Eye (tissue), 1 donor: ENCODE measurements at places on chromosomes 1 and 21.
A peak's percentile ranks its signal among the peaks of the same experiment; 100 is the strongest.

GRCh38 chr1:246437961-246438360, 69.1 kb downstream of the SMYD3 start:
- peak; percentile 55 for DNase-seq

GRCh38 chr1:25971066-25971810, 26.6 kb downstream of the PAFAH2 start:
- DNase-seq, result no peak

- peak; percentile 8 for DNase-seq
Observed at GRCh38 chr1:94335447-94335846, 82.7 kb upstream of the ABCD3 start.

DNA sequence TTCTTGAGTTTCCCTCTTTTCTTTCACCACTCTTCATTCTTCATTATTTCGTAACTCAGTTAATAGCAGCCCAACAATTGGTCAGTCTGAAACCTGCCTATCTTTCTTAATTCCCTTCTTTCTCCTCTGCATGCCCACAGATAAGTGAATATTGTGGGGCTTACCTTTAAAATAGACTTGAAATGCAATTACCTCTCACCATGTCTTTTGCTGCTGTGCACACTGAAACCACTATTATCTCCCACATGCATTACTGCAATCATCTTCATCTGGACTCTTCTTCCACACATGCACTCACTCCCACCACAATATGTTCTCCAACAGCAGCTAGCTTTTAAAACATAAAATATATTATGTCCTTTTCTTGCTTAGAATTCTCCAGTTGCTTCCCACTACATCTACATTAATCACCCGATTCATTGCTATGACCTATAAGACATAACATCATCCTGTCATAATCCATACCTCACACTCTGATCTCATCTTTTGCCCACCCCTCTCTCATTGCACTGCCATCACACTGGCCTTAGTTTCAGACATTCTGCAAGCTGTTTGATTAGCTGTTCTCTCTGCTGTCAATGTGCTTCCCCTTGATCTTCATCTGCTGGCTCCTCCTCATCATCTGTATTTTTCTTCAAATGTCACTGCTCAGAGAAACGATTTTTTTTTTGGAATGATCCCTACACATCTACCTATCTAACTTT, 304.8 kb downstream of the PTPRC start:
- DNase-seq, result no peak

DNA sequence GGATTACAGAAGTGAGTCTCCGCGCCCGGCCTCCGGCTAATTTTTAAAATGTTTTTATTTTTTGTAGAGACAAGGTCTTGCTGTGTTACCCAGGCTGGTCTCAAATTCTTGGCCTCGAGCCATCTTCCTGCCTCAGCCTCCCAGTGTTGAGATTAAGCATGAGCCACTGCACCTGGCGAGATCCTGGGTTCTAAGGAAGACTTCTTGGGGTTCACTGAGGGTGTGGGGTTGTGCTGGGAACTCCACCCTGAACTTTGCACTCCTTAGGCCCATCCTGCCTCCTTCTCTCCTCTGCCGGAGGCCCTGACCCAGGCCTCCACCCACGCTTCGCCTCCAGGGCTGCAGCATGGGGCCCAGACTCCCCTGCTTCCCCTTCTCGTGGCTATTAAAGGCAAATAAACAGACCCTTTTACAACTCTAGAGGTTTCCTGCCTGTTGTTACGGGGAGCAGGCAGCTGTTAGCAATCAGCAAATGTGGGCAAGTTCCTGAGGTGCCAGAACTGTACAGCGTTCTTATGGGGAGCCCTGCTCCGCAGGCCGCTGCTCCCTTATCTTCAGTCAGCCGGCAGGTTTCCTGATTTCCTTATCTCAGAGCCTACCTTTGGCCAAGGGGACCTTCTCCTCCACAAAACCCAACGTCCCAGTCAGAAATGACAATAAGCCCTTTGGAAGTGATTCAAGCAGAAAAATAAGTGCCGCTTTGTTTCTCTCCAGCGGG, 41.0 kb upstream of the LIN9 start:
- peak; percentile 81 for DNase-seq

DNA sequence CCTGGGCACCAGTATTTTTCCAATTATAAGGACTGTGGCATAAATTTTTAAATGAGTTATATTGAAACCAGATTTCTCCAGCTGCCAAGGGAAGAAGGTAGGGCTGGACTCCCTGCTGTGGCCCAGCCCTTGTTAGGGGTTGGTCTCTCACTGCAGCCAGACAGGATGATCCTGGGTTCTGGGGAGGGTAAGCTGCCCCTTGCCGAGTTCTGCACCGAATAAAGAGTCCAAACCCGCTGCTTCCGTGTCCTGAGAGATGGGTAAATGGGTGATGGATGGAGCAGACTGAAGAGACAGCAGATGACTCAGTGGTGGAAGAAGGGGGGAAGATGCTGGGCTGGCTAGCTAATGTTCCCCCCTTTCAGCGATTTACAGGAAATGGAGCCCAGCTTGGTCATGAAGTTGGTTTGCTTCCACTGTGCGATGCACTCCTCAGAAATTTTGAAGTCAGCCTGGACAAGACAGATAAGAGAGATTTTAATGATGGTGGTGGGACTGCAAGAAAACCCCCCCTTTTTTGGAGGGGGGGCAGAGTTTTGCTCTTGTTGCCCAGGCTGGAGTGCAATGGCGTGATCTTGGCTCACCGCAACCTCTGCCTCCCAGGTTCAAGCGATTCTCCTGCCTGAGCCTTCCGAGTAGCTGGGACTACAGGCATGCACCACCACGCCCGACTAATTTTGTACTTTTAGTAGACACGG, 41.4 kb downstream of the YARS1 start:
- no peak for DNase-seq

GRCh38 chr1:244709076-244709475, 56.1 kb downstream of the DESI2 start:
- DNase-seq, result no peak

GRCh38 chr21:41630917-41631316, 123.0 kb upstream of the TMPRSS2 start:
- no peak for DNase-seq

- no peak for DNase-seq
Observed at GRCh38 chr1:100851726-100852125, 42.9 kb downstream of the EXTL2 start.

DNA sequence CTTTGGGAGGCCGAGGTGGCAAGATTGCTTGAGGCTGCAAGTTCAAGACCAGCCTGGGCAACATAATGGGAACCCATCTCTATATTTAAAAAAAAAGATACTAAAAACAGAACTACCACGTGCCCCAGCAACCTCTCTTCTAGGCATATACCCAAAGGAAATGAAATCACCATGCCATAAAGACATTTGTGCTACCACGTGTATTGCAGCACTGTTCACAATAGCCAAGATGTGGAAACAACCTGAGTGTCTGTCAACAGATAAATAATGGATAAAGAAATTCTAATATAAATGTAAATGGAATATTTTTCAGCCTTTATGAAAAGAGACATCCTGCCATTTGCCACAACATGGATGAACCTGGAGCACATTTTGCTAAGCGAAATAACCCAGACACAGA, 128.6 kb downstream of the PCNX2 start:
- no peak for DNase-seq

DNA sequence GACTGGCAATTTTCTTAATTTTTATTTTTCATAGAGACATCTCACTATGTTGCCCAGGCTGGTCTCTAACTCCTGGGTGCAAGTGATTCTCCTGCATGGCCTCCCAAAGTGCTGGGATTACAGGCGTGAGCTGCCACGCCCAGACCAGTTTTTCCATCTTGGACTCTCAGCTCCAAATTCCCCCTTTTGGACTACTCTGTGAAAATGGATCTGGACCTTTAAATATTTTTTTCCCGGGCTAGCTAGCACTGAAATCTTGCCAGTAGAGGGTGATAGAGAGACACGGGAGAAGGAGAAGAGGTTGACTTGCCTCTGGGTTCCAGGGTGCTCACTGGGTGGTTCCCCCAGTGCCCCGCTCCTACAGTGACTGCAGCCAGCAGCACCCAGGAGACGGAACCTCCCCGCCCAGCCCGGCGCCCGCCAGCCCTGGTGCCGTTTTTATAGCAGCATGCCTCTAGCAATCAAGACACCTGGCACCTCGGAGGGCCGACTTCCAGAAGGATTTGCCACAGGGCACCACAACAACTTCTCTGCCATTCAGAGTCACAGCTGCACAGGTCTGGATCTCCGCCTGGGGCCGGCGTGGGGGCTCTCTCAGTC, 34.7 kb upstream of the SCCPDH start:
- DNase-seq, result peak; percentile 87

- no peak for DNase-seq
Observed at GRCh38 chr1:172647110-172647564, 11.8 kb upstream of the FASLG start.

- no peak for DNase-seq
Observed at GRCh38 chr1:53306168-53306567, 21.7 kb downstream of the LRP8 start.

GRCh38 chr21:16287046-16287445, 557.3 kb downstream of the USP25 start:
- DNase-seq, result peak; percentile 35

DNA sequence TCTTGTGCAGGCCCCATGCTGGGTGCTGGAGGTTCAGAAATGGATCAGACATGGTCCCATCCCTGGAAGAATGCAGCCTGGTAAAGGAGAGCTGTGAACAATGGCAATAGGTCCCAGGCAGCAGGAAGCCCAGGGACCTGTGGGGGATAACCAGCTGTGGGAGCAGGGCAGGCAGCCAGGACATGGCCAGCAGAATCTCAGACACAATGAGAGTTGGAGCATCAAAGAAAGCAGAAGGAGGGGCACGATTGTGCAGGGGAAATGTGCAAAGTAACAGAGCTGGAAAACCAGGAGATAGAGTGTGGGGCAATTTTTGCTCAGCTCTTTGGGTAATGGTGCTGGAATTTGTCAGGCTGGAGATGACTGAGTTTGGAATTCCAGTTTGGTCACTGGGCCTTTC, 44.3 kb downstream of the C8B start:
- no peak for DNase-seq
